ENCODE measurements at places on chromosomes 7 and 10.

GRCh38 chr7:74129887-74130286, 44.3 kb upstream of the EIF4H start:
- DNase-seq, result no peak

DNA sequence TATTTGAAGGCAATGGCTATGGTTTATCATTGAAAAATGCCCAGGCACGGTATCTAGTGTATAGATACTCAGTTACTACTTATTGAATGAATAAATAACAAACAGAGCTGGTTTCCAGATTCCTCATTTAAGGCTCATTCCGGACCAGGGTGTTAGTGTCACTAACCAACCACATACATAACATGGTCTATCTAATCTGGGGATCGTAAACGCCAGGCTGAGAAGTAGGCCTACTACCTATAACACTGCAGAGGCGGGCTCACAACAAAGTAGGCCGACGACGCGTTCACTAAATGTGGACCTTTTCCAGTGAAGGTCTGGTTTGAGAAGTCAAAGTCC, 423 bp downstream of the LSM5 start:
- DNase-seq, result no peak

DNA sequence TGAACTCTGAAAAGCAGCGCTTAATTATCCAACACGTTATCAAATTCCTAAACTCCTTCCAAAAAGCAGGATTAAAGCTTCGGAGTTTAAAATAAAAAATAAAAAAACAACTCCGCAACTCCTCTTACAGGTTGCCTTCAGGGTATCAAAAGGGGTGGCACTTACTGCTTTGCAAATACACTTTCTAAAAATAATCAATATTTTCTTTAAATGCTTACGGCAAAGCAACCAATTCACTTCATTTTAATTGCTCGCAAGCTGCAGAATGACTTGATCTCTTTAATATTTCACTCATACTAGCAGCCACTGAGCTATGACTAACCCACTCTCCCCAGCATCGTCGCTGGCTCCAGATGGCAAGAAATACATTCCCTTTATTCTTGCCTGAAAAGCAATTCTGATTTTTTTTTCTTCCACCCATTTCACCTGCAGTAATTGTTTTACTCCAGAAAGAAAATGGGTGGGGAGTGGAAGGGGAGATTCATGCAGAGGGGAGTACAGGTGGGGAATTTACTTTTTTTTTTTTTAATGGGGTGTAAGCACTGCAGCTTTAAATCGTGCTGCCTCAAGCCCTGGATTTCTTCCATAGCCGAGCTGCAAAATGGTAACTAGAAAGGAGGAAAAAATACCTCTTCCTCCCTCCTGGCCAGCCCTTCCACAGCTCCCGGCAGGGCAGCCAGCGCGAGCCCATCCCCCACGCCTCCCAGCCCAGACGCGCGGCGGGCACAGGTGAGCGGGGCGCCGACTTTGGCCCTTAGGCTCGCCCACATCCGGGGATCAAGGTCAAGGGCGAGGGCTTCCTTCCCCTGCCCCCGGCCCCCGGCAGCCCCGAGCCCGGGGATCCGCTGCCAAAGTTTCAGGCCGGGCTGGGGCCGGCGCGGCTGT, 54.2 kb upstream of the FHIP2A start:
- no peak for DNase-seq

- no peak for DNase-seq
Observed at GRCh38 chr10:121899727-121900126, 28.1 kb downstream of the ATE1 start.

- no peak for DNase-seq
Observed at GRCh38 chr7:67549126-67549525, 552.5 kb downstream of the TYW1 start.

DNA sequence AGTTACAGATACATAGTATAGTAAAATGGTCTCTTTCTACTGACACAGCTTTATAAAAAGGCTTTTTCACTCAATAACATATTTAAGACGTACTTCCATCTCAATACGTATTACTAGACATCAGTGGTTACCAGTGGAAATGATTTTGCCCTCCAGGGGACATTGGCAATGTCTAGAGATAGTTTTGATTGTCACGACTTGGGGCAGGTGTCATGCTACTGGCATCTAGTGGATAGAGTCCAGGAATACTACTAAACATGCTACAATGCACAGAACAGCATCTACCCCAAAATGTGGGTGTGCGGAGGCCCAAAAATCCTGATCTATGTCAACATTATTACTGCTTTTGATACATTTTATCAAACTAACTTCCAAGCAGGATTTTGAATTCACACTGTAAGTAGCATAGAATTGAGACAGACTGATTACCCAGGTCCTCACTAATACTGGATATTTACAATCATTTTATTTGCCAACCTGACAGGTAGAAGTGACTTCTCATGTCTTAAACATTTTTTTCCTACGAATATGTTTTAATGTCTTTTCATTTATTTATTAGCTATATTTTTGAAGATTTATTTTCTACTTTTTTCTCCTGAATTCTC, 53.8 kb downstream of the HGF start:
- DNase-seq, result no peak

DNA sequence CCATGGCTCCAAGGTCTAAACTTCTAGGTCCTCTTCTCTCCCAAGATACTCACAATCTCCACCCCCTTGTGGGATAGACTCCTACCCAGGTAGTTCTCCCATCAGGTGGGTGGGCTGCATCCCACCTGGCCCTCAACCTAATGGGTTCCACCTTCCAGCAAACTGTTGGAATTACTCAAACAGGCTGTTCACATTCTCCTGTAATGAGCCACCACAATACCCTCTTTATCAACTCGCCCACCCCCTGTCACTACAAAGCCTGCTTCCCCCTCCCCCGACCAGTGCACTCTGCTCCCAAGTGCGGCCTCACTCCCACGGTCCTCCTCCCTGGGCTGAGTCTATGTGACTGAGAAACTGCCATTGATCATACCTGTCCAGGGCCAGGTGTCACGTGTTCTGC, 10.4 kb upstream of the HTR5A start:
- no peak for DNase-seq

GRCh38 chr7:895451-896052, 19.2 kb downstream of the GET4 start:
- DNase-seq, result no peak

GRCh38 chr10:24465891-24466818, 257.2 kb downstream of the KIAA1217 start:
- peak; percentile 39 for DNase-seq

- DNase-seq, result no peak
Observed at GRCh38 chr7:145860809-145861208, 255.8 kb upstream of the CNTNAP2 start.

DNA sequence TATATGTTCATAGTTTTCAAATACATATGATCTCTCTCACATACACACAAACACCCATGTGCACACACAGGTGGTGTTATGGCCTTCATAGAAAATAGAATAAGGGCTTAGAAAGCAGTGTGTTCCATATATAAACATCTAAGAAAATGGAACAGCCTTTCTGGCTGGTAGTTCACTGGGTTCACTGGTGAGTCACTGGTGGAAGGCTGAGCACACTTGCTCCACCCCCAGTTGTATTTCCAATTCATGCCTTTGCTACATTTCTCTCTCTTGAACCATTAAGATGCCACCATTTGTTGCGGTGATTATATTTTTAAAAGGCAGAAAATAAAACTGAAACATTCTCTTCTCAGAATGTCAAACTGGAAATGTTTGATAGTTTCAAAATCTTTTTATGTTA, 252.1 kb downstream of the GLI3 start:
- DNase-seq, result no peak

GRCh38 chr7:92751902-92752901, 84.2 kb downstream of the CDK6 start:
- DNase-seq, result no peak

- no peak for DNase-seq
Observed at GRCh38 chr10:133088956-133089800, 1.5 kb downstream of the ADGRA1 start.

Measured in activated T-cell treated with anti-CD3 and anti-CD28 coated beads for 48 hours (primary cell).